Activated CD8-positive, alpha-beta memory T cell treated with anti-CD3 and anti-CD28 coated beads, Interleukin-2, amount 10 ng/mL, durations not matched to agents 7 days and 5 days (primary cell): ENCODE measurements at places on chromosomes 2 and 18. TPM values are rescaled to one million over a fixed set of nuclear protein-coding genes. Genes with fewer than 3 reads are reported as not detected.
A peak's percentile ranks its signal among the peaks of the same experiment; 100 is the strongest.

HOXD13 gene
- not detected for total RNA-seq

- H3K4me1 ChIP-seq, result no peaks in the 10 kb centered on the region
- H3K36me3 ChIP-seq, result no peaks in the 10 kb centered on the region
- no peaks in the 10 kb centered on the region for H3K27me3 ChIP-seq
- peak; percentile 47 for DNase-seq
- no peak overlapping the region for H3K4me3 ChIP-seq
These were observed 492.0 kb downstream of the TNS1 start for GRCh38 chr2:217510771-217511291.

PFN4 gene
- not detected for total RNA-seq

DNA sequence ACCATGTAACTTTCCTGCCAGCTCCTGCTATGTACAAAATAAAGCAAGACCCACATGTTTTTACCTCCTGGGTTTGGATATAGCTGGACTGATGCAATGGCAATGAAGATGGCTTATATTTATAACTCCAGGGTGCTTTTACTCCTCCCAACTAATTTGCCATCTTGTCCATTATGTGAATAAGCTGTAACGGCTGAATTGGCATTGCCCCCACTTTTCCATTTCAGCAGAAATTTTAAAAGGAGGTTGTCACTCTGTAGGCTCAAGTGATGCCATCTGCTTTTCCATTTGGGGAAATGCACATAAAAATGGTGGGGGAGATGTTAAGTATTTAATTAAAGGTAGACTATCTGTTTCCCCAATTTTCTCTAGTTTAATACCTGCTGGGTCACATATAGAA lies 345.5 kb downstream of the ERBB4 start:
- H3K4me3 ChIP-seq, result no peak overlapping the region
- no peaks in the 10 kb centered on the region for H3K4me1 ChIP-seq
- no peak overlapping the region for H3K27ac ChIP-seq
- no peak for DNase-seq

MC2R gene
- not detected for total RNA-seq
